ENCODE measurements at places on chromosomes 5 and 9.
A peak's percentile ranks its signal among the peaks of the same experiment; 100 is the strongest.

DNA sequence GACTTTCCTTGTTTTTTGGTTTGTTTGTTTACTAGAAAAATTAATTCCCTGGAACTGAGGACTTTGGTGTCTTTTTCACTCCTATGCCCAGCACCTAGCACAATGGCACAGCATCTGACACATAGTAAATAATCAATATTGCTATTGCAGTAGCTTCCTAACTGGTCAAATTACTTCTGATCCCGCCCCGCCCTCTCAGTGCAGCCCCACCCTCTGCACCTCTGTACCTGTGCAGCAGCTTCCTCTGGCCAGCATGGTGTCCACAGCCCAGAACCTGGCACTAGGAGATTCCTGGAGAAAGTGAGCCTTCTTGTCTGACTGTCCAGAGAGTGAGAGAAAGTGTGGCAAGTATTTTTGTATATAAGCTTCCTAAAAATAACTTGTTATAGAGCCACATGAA, 343.2 kb downstream of the ZNF608 start:
- DNase-seq: no peak

DNA sequence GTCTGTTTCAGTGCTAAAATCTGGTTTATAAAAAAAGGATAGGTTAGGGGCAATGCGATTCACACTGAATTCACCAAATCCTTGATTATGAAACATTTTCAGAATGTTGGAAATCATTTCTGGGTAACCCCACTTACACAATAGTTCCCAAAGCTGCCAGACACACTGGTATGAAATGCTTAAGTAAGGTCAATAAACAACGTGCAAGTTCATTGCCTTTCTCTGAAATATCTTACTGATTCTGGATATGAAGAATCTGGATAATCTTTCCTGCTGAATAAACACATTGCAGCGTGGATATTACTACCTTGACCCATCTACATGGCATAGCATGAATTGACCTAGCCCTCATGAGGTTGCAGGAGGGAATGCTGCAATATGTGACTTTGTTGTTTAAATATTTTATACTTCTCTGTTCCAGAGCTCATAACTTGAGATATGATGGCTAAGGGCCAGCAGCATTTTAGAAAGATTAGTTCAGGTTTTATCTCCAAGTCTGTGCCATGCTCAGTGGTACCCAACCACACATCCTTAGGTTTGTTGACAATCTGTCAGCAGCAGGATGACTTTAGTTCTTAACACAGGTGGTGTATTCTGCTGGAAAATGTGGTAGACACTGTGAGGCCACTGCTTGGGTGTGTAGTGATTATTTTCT, 121.0 kb downstream of the NREP start:
- DNase-seq: no peak

- DNase-seq: no peak
These were observed 923 bp downstream of the RECK start for GRCh38 chr9:36037549-36038122.

DNA sequence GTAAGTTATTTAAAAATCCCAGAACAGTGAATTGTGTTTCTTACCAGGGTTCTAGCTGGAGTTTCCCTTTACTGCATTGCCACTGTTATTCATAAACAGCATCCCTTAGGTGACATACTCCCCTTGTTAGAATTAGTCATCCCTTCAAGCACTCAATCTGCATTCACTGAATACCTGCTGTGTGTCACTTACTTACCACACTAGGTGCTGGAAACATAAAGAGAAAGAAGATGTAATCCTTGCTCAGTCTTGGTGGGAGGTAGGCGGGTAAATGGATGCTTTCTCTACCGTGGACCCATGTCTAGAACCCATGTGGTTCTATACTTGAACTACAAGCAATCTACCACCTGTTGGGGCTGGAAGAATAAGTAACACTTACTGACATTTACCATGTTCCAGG, 371.6 kb downstream of the KDM4C start:
- DNase-seq: no peak

- DNase-seq: no peak
These were observed 10.5 kb downstream of the GRAMD2B start for GRCh38 chr5:126433701-126434100.

- DNase-seq: peak; percentile 92
These were observed 121.3 kb downstream of the DAB2IP start for GRCh38 chr9:121772600-121773285.

DNA sequence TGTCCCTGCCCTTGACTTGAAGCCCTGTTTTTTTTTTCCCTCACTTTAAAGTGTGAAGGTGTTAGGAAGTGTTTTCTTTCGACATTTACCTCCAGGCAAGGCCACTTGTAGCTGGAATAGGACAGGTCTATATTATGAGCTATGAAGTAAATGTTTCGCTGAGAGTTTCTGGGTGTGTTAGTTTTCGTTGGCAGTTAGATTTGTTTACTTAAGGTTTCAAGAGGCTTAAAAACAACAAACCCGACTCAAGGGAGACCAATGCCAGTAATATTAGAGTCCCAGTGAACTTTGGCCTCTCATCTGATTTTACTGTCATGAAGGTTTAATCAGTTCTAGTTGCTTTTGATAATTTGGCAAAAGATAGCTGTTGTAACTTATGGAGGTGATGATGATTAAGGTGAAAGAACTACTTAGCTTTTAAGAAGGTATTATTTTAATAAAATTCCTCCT, 25.2 kb downstream of the OCLN start:
- no peak for DNase-seq

DNA sequence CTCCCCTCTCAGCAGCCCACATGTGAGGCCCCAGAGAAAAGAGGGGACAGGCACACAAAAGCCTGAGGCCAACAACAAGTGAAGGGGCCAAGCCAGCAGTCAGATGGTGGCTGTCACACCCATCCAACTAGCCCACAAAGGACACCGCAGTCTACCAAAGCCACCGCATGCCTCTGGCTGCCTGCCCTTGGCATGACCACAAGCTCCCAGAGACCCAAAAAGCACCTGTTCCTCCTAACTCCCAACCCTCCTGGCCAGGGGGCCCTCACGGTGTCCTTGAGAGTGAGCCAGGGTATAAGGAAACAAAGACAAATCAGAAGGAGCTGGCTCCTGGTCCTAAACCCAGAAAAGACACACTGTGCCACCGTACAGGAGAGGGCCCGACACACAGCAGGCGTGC, 77.8 kb upstream of the LRRTM2 start:
- peak; percentile 66 for DNase-seq

- DNase-seq: no peak
These were observed 31.1 kb downstream of the PCSK5 start for GRCh38 chr9:75921391-75922127.

DNA sequence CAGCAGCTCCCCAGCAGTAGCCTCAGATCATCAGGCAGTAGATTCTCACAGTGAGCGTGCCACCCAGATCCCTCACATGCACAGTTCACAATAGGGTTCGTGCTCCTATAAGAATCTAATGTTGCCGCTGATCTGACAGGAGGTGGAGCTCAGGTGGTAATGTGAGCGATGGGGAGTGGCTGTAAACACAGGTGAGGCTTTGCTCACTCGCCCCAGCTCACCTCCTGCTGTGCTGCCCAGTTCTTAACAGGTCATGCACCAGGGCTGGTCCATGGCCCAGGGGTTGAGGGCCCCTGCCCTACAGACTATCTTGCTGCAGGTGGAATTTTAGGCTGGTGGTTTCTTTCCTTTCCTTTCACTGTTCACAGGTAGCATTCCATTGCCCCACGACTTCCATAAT, 100.2 kb downstream of the MRPL36 start:
- DNase-seq: no peak

DNA sequence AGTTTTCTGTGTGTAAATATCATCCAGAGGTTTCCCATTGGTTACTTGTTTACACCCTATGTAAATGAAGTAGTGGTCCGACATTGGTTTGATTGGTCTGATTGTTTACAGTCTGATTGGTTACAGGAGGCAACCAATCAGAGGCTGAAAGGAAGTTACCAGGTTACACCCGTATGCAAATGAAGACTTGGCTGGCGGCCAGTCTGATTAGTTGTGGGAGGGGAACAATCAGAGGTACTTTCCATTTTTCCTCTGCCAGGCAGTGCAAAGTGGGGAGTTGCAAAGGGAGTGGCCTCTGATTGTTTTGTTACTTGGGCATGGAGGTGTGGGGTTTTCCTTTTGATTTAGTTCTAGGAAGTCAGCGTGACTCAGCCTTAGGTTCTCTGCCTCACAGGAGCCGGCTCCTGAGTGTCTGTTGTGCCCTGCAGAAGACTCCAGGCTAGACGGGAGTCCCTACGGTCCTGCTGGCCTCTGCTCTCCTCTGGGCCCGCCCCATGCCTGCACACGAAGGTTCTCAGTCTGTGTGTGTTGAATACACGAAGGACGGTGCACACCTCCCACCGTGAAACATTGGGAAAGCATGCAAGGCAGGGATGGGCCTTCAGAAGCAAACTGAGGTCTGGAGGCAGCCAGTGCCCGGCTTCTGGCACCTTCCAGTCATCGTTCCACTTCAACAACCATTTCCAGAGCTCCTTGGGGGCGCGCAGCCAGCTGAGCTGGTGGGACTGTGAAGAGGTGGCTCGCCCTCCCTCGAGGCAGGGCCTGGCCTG, 42.9 kb downstream of the OLFM1 start:
- peak; percentile 27 for DNase-seq

GRCh38 chr5:177440211-177440989, 6.2 kb upstream of the PRR7 start:
- DNase-seq: no peak

DNA sequence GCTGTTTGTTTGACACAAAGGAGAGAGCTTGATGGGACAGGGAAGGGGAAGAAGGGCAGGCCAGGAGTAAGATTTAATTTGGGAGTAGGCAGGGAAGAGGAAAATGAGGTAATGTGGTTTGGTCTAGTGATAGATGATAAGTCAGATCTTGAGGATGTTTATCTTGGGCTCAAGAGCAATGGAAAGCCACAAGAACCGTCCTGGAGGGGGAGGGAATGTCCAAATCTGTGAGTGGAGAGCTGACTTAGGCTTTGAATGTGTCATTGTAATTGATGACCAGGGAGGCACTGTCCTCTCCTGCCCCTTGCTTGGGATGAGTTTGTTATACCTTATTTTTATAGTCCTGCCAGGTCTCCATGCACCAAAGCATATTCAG, 37.5 kb downstream of the MAMDC2 start:
- peak; percentile 58 for DNase-seq
